A549 treated with Hydrocortisone at 1 μM for 4 hours (cell line): ENCODE measurements at places on chromosomes 1 and 21. TPM values are rescaled to one million over a fixed set of nuclear protein-coding genes. Genes with fewer than 3 reads are reported as not detected.

The ARHGEF16 gene
- total RNA-seq: 4.5 to 5.4 TPM (median 5.1 TPM) in 5 replicates

The RNF223 gene
- 0.14 to 0.47 TPM (median 0.30 TPM) in 5 replicates for total RNA-seq

The PLA2G2F gene
- not detected in 5 replicates for total RNA-seq

The CDC20 gene
- total RNA-seq: 182 to 204 TPM (median 198 TPM) in 5 replicates

The CFAP57 gene
- total RNA-seq: 0.28 to 0.68 TPM (median 0.36 TPM) in 5 replicates

The LAX1 gene
- not detected in 5 replicates for total RNA-seq

The ARHGEF10L gene
- 6.0 to 7.2 TPM (median 6.1 TPM) in 5 replicates for total RNA-seq

The SLC1A7 gene
- total RNA-seq: 0.05 TPM in 2 of 5 replicates, not detected in the others

The LY9 gene
- 0.07 to 0.17 TPM (median 0.11 TPM) in 5 replicates for total RNA-seq

The KLF17 gene
- total RNA-seq: 0.32 to 0.76 TPM (median 0.47 TPM) in 5 replicates

The OR2T6 gene
- total RNA-seq: not detected in 5 replicates

The AGMAT gene
- 6.1 to 7.4 TPM (median 7.3 TPM) in 5 replicates for total RNA-seq

The AMY1A gene
- total RNA-seq: not detected in 5 replicates

The MANEAL gene
- total RNA-seq: 23.6 to 25.8 TPM (median 25.4 TPM) in 5 replicates

The LRRC8D gene
- 27.0 to 40.3 TPM (median 35.1 TPM) in 5 replicates for total RNA-seq

The PRCC gene
- total RNA-seq: 69.9 to 79.4 TPM (median 75.6 TPM) in 5 replicates

The KCNE1 gene
- not detected in 5 replicates for total RNA-seq

The OR6N1 gene
- not detected in 5 replicates for total RNA-seq

The CYP4A11 gene
- total RNA-seq: not detected in 5 replicates

The ATAD3B gene
- total RNA-seq: 1.3 to 3.2 TPM (median 2.9 TPM) in 5 replicates

The CRYBG2 gene
- 1.2 to 2.2 TPM (median 1.5 TPM) in 5 replicates for total RNA-seq

The AMY2A gene
- total RNA-seq: not detected in 5 replicates

The SLAMF8 gene
- 0.08 to 0.20 TPM (median 0.15 TPM) in 5 replicates for total RNA-seq

The LRRC71 gene
- 0.05 to 0.23 TPM (median 0.17 TPM) in 5 replicates for total RNA-seq

The PROK1 gene
- not detected in 5 replicates for total RNA-seq

The LMOD1 gene
- not detected in 5 replicates for total RNA-seq

The CELA3B gene
- total RNA-seq: not detected in 5 replicates

The ASTN1 gene
- not detected in 5 replicates for total RNA-seq

The RIPPLY3 gene
- 0.38 to 0.59 TPM (median 0.59 TPM) in 5 replicates for total RNA-seq

The WDR64 gene
- 0.08 TPM in 1 of 5 replicates, not detected in the others for total RNA-seq

The PCP4 gene
- not detected in 5 replicates for total RNA-seq

The BSND gene
- total RNA-seq: 0.01 TPM in 1 of 5 replicates, not detected in the others

The GJA4 gene
- not detected in 5 replicates for total RNA-seq

The TEX38 gene
- total RNA-seq: 0.16 TPM in 1 of 5 replicates, not detected in the others

The TSPAN2 gene
- 0.79 to 1.9 TPM (median 1.1 TPM) in 5 replicates for total RNA-seq

The BEST4 gene
- total RNA-seq: 0.23 to 0.37 TPM (median 0.32 TPM) in 5 replicates

The KIF17 gene
- 1.3 to 2.8 TPM (median 2.3 TPM) in 5 replicates for total RNA-seq
